ENCODE measurements at places on chromosomes 6 and 20.

DNA sequence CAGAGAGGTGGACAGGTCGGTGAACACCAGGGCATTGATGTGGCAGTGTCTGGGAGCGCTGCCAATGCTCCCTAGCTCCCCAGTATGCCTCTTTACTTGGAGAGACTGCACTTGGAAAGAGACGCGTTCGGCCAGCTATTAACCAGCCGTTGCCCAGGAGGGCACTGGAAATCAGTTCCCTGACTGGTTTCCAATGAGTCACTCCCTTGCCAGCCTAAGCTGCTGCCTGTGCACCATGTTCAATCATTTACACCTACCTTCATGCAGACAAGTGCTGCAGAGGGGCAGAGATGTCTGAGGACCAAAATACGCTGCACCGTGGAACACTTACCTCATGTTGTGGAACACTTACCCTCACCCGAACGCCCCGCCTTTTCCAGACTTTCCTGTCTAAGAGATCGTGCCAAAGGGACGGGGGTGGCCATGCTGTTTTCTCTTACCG lies 151.6 kb downstream of the SOBP start:
- DNase-seq: no peak

GRCh38 chr6:148839044-148839443 lies 92.2 kb downstream of the UST start:
- DNase-seq: no peak

DNA sequence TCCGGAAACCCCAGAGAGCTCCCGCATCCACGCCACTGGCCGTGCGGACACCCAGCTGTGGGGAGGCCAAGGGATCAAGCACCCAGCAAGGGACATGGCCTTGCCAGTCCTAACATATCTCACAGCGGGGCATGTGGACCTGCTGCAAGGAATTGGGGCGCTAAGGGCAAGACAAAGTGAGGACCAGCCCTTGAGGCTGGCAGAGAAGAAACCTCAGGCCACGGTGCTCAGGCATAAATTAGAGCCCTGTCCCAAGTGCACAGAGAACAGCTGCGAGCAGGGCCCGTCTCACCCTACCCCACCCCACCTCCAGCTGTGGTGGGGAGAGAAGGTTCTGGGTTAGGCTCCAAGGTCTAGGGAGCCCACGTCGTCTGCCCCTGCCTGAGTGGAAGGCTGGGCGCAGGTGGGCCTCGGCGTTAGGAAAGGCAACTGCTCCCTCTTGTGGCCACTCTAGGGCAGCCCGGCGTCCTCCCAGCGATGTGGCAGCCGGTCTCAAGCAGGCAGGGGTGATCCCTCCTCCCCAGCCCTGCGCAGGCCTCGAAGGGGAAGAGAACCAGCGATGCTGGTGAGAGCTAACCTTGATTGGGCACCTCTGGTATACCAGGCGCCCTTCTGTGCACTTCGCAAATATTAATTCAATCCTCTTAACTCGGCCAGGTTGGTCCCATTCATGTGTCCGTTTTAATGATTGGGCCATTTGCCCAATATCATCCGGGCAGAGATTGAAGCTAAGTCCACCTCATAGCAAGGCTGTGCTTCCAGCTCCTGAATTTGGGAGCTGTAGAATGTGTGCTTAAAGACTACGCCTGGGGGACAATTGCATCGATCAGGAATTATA lies 235.8 kb downstream of the NFATC2 start:
- no peak for DNase-seq

- DNase-seq: no peak
Measured at GRCh38 chr6:5138995-5139827, 54.1 kb downstream of the PPP1R3G start.

DNA sequence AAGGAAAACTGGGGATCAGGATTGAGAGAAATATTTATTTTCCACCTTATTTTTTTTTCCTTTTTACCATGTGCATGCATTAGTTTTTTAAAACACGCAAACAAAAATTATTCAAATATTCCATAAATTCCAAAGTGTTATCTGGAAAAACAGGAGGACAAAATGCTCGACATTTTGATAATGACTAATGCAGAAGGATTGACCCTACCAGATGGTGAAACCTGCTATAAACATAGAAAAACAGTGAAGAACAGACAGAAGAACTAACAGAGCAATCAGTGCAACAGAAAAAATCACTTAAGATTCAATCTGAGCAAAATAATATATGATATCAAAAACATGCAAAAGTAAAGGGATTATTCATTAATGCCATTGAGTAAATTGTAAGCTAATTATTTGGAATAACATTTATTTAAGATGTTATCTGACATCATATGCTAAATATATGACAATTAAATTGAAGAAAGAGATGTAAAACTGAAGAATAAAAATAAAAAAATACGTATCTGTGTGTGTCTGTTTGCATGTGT lies 218.4 kb downstream of the LMBRD1 start:
- no peak for DNase-seq

DNA sequence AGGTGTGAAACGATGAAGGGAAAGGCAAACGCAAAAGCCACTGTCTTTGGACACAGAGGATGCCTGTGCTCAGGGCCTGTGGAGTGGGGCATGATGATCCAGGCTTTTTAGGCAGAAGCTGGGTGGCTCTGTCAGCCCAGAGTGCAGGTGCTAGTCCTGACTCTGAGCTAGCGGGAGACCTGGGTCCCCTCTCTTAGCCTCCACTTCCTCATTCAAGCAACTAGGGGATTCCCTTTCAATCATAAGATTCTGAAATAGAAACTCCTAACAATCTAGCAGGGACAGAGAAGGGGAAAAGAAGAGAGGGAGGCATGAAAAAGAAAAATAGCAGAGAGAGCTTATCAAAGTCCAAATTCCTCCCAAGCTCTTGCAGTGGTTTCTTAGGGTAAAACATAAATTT lies 7.6 kb upstream of the HIVEP2 start:
- no peak for DNase-seq

DNA sequence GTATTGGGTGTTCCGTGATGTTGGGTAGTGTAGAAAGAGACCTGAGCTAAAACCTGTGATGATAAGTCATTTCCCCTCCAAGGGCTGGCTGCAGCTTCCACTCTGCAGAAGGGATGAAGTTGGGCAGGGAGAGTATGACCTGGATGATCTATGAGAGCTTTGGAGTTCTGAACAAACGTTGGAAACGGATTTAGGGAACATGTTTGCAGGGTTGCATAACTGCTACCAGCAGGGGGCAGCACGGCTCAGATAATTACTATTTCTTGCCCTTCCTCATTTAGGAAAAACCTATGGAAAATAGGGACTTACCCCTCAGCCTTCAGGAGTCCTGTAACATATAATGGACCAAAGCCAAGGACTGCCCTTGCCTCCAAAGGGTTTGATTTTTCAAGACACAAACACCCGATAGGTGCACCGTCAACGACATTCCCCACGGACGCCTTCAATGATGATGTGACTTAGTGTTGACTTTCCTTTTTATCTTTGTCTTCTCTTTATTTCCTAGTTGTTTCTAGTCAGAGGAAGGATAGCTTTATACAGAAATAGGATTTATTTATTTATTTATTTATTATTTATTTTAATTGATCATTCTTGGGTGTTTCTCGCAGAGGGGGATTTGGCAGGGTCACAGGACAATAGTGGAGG lies 164.9 kb upstream of the SASH1 start:
- peak; percentile 5 for DNase-seq

DNA sequence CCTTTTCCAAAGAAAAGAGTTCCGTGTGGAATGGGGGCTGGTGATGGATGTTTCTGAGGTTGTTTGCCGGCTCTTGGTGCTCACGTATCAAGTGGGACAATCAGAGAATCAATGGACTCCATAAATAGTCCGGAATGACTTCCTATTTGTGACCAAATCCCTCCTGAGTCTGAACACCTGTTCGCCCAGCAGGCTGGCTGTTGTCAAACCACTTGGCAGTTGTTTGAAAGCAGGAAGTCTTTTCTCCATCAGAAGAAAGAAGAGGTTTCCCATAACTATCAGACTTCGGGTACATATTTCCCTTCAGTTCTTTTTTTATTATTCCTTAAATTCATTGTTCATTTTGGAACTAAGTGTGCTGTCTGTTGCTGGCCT lies 154.7 kb upstream of the RIN2 start:
- no peak for DNase-seq

GRCh38 chr20:45672765-45673164 lies 2.7 kb upstream of the WFDC11 start:
- no peak for DNase-seq

- no peak for DNase-seq
Measured at GRCh38 chr6:17633465-17634188, 33.5 kb downstream of the FAM8A1 start.

GRCh38 chr6:111121789-111122350 lies 34.6 kb downstream of the SLC16A10 start:
- no peak for DNase-seq

DNA sequence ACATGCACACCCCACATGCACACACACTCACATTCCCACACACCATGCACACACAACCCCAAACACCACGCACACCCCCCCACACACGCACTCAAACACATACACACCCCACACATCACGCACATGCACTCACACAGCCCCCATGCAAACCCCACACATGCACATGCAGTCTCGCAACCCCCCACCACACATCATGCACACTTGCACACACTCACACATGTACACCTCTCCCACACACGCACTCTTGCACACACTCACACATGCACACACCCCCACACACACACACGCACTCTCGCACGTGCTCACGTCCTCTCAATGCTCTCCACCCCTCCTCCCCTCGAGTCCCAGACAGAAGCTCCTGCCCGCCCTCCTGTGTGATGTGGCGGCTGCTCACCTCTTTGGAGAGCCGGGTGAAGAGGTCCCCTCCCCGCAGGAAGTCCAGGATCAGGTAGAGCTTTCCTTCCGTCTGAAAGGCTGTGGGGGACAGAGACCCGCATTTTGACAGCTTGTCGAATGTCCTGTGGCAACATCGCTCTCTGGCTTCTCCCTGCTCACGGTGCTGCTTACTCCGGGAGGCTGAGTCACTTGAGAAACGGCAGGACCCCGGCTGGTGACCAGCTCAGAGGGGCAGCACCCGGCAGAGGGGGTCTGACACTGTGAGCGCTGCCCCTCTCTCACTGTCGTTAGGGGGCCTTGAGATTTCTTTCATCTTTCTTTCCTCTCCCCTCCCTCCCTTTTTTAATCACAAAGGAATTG lies 78.5 kb downstream of the RAMACL start:
- DNase-seq: no peak

- DNase-seq: no peak
Measured at GRCh38 chr20:46681032-46681854, 8.0 kb downstream of the TP53RK start.

DNA sequence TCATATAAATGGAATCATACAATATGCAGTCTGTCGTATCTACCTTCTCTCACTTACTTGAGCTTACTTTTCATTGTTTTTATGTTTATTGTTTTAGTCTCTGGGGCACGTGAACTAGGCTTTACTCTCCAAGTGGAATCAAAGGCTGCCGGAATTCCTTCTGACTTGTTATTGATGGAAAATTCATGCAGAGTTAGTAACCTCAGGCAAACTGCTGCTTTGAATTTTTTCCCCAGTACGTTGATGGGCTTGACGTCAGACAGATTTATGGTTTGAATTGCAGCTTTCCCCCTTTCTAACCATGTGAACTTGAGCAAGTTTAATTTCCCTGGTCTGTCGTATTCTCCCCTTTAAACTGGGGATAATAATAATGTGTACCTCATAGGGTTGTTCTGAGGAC lies 68.6 kb downstream of the ZDHHC14 start:
- no peak for DNase-seq

DNA sequence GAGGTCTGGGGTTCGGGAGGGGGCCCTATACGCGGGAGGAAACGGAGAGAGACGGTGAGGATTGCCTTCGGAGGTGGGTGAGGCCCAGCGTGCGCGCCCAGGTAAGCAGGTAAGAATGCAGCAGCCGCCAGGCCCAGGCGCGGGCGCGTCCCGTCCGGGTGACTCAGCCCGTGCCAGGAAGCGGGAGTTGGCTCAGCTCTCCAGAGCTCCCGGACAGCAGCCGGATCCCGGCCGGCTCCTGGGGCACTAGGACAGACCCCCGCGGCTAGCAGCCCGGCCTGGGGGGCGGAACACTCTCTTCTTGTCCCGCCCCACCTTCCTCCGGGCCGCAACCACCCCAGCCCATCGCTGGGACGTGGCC lies 1.5 kb upstream of the MDFI start:
- no peak for DNase-seq

DNA sequence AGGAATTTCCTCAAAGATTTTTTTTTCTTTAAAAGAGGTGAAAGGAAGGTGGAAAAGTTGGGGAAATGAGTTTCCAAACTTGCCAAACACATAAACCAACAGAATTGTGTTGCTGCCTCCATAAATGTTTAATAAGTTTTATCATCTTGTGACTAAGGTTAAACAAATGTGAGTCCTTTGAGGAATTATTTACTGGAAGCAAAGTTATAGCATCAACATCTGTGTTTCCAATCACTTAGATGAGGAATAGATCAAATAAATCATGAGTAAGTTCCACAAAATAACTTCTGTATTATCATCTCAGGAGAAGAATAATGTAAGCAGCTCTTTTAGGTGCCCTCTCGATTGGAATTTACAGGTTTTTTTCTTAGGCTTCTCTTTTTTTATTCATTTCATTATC lies 20.5 kb downstream of the TSHZ2 start:
- no peak for DNase-seq

DNA sequence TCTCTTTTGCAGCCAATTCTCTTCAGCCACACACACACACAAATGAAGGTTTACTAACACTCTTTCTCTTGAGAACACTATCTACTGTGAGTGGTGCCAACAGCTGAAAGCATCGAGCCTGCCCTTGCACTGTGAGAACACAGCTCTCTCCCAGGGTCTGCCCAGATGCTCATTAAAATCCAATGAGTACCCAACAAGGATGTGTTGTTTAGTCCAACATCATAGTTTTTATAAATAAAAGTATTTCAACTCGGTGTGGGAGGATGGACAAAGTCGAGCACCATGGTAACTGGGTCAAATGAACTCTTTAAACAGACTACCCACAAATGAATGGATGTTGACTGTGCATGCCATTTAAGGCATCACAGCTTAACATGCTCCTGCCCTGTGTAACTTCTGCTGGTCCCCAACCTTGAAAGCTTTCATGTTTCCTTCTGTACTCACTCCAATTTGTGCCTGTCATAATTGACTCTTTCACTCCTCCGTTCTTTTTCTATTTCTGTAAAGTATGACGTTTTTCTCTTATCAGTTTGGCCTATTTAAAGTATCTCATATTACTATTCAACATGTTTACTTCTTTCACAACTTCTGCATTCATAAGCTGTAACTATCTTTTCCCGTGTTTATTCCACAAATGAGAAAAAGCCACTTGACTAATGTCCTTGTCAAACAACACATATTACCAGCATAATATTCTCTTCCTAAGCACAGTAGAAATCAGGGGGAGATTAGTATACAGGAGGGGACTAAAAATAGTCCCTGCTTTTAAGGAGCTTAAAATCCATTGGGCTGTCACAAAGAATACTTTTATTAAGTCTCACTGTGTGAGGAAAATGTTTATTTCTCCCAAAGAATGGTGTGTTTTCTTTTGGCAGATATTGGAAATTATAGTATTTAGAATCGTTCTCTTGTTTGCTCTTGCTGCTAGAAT lies 215.4 kb downstream of the RFPL4B start:
- no peak for DNase-seq

DNA sequence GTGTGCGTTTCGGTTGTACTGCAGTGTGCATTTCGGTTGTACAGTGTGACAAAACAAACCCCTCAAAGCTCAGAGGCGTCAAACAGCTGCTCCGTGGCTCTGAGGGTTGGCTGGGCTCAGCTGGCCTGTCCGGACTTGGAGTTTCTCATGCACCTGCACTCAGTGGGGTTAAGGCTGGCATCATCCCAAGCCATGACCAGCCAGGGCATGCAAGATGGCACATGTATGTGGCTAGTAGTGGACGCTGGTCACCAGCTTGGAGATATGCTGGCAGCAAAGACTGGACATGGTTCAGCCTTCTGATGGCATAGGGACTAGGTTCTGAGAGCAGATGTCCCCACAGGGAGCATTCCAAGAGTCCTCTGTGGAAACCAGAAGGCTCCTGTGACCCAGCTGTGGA lies 187.2 kb downstream of the CDH4 start:
- no peak for DNase-seq

GRCh38 chr20:48155268-48155667 lies 370.0 kb upstream of the SULF2 start:
- no peak for DNase-seq
